ENCODE measurements at places on chromosomes 4 and X.

- no peaks in the 10 kb centered on the region for H3K4me1 ChIP-seq
- H3K4me3 ChIP-seq = no peak overlapping the region
- H3K27ac ChIP-seq = no peak overlapping the region
- H3K27me3 ChIP-seq = no peaks in the 10 kb centered on the region
- H3K36me3 ChIP-seq = no peaks in the 10 kb centered on the region
Measured at GRCh38 chr4:169332583-169332982, 61.8 kb upstream of the SH3RF1 start.

GRCh38 chr4:68724922-68725321 lies 54.5 kb upstream of the UGT2B15 start:
- no peak overlapping the region for H3K4me3 ChIP-seq
- no peaks in the 10 kb centered on the region for H3K36me3 ChIP-seq
- no peak overlapping the region for H3K27ac ChIP-seq

DNA sequence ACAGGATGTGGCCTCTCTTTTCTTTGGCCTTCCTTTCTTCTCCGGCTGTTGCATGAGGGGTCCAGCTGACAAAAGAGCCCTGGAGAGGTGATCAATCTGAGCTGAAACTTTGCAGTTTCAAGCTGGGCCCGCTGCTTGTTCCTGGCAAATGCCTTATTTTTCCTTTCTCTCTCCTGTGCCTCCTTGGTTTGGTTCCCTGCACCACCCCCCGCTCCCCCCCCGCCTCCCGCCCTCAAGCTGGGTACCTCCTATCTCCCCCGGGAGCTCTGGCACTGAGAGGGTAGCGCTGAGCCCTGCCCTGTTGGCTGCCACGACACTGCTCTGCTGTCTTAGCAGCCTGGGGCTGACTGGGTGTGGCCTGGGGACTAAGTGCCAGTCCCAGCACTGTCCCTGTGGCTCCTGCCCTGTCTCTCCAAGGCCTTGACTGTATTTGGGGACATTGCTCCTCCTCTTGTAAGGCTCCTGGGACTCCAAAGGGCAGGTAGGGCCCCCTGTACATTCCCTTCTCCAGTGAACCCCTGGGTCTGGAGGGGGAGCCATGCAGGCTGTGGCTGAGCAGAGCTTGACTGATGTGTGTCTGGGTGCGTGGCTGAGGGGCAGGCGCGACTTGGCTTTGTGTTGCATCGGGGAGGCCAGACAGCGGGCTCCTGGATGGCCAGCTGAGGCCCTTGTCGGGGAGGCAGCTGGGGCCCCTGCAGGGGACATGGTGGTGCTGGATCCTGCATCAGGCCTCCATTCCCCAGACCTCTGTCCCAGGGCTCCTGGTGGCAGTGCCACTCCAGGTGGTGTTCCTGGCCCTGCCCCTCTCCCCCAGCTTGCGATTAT lies 1.1 kb downstream of the PLXNA3 start:
- no peak overlapping the region for H3K27ac ChIP-seq
- H3K4me3 ChIP-seq = peak overlapping the region; percentile 71
- no peak for DNase-seq
- H3K4me1 ChIP-seq = peaks cover 2% of the 10 kb centered on the region
- no peaks in the 10 kb centered on the region for H3K36me3 ChIP-seq

DNA sequence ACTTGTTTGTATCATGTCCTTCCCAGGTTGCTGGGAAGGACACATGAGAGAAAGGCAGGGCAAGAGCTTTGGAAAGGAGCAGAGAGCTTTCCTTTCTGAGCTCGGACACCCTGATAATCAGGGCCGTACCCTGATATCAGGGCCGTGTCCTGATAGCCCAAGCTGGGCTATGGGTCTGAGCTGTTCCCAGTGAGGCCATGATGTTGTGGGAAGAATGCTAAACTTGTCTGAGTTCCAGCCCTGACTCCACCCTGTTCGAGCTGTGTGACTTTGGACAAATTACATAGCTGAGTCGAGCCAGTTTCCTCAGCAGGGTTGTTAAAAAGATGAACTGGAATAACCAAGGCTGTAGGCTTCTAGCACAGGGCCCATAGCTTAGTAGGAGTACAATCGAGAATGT lies 3.3 kb upstream of the CXCR3 start:
- H3K27me3 ChIP-seq = no peaks in the 10 kb centered on the region
- H3K36me3 ChIP-seq = no peaks in the 10 kb centered on the region
- no peak overlapping the region for H3K4me3 ChIP-seq
- no peak for DNase-seq
- H3K27ac ChIP-seq = no peak overlapping the region

- no peaks in the 10 kb centered on the region for H3K36me3 ChIP-seq
- H3K27ac ChIP-seq = no peak overlapping the region
- no peaks in the 10 kb centered on the region for H3K4me1 ChIP-seq
Measured at GRCh38 chrX:41933546-41933945, 10.2 kb upstream of the CASK start.

DNA sequence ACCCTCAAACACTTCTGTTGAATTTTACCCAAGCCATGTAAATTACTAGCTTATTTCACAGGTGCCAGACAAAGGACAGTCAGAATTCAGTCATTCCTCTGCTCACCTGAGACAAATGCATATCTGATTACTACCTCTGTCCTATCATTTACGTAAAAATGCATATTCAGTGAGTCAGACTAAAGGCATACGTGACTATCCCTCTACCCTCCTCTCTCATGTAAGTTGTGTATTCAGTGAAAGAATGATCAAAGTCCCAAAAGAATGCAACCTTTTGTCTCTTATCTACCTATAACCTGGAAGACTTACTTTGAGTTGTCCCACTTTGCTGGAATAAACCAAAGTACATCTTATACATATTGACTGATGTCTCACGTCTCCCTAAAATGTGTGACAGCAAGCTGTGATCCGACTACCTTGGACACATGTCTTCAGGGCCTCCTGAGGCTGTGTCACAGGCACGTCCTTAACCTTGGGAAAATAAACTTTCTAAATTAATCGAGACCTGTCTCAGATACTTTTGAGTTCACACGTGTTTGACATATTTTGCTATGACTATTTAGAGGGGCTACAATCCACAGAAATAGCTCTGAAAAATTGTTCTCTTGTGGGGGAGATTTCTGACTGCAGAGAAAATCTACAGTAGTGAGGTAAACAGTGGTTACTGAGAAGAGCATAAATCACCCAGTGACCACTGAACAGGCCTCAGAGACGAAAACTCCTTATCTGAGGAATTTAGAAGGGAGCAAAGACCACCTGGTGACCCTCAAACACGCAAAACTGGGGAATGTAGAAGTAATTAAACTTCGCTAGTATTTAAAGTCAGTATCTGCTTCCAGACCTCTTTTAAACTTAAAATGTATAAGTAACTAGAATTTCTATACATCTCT lies 1575.8 kb downstream of the STIM2 start:
- H3K27me3 ChIP-seq = no peaks in the 10 kb centered on the region
- no peak overlapping the region for H3K27ac ChIP-seq
- no peak for DNase-seq
- H3K36me3 ChIP-seq = no peaks in the 10 kb centered on the region

DNA sequence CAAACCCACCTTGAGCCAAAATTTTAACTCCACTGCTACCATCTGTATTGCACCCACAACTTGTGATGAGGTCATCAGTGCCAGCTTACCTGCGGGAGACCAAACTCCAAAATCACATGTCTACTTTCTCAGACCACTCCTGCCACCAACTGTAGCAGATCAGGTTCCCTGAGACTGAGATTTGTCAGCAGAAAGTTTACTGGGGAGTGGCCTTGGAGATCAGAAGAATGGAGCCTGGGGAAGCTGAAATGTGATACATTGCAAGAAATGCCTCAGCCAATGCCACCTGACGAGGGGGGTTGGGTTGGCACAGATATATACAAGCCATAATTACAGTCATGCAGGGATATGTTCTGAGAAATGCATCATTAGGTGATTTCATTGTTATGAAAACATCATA lies 19.1 kb downstream of the HAUS3 start:
- H3K27me3 ChIP-seq = no peaks in the 10 kb centered on the region
- no peaks in the 10 kb centered on the region for H3K36me3 ChIP-seq
- peaks cover 18% of the 10 kb centered on the region for H3K4me1 ChIP-seq

- H3K36me3 ChIP-seq = no peaks in the 10 kb centered on the region
- no peaks in the 10 kb centered on the region for H3K4me1 ChIP-seq
- H3K27ac ChIP-seq = no peak overlapping the region
- DNase-seq = no peak
Measured at GRCh38 chr4:77590482-77590881, 15.1 kb upstream of the CXCL13 start.

DNA sequence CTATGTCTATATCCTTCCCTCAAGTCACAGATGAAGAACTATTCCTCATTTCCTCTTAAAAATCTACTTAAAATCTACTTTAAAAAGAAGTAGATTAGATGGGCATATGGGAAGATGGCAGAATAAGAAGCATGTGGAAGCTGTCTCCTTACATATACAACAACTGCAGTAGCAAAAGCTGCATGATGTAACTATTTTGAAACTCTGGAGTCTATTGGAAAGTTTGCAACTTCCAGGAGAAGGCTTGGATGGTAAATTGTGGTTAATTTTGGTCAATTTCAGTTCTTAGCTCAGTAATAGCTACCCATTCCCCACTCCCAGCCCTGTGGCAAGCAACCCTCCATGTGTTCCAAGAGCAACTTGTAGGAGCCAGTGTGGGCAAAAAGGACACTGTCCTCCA lies 36.9 kb downstream of the MORC4 start:
- no peak overlapping the region for H3K4me3 ChIP-seq
- no peak for DNase-seq
- no peaks in the 10 kb centered on the region for H3K36me3 ChIP-seq
- no peaks in the 10 kb centered on the region for H3K4me1 ChIP-seq

GRCh38 chr4:69823048-69823447 lies 36.9 kb downstream of the SULT1E1 start:
- no peaks in the 10 kb centered on the region for H3K27me3 ChIP-seq
- DNase-seq = no peak
- H3K4me3 ChIP-seq = no peak overlapping the region

DNA sequence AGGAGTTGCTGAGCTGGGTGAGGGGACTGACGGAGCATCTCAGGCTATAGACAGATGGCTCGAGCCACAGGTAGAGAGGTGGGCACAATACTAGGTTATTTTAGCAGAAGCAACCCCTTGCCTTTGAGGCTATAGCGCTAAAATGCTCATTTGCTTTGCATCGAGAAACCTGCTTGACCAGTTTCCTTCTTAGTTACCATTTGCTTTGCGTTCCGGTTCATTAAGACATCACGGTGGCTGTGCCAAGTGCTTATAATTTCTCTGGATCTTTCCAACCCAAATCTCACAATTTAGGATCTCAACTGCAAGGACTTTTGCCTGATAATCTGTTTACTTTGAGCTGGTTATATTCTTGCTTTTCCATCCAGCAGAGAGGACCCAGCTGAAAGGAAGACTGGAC lies 40.8 kb downstream of the DLG3 start:
- no peak for DNase-seq
- no peak overlapping the region for H3K27ac ChIP-seq
- no peak overlapping the region for H3K4me3 ChIP-seq
- peaks cover 38% of the 10 kb centered on the region for H3K36me3 ChIP-seq
- no peaks in the 10 kb centered on the region for H3K27me3 ChIP-seq
- H3K4me1 ChIP-seq = peaks cover 14% of the 10 kb centered on the region

Data from H1 (cell line).